ENCODE measurements at places on chromosomes 5 and 9.

DNA sequence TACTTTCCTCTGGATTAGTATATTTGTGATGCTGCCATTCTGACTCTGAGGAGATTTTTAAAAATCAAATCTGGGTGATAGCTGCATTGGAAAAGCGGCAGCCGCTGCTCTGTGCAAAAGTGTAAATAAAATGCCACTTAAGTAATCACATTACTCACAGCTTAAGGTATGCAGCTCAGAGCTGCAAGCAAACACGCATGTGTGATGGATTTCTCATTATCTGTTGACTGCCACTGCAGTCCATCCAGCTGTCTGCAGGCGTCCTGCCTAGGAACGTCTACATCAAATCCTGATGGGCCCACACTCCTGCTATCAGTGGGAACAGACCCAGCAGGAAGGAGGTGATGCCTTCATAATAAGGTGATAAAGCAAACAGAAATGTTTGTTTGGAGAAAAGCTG is 216.9 kb downstream of the SPOCK1 start:
- H3K36me3 ChIP-seq, result no peaks in the 10 kb centered on the region
- no peaks in the 10 kb centered on the region for H3K4me1 ChIP-seq
- H3K27ac ChIP-seq, result no peak overlapping the region
- H3K4me3 ChIP-seq, result no peak overlapping the region
- DNase-seq, result no peak

DNA sequence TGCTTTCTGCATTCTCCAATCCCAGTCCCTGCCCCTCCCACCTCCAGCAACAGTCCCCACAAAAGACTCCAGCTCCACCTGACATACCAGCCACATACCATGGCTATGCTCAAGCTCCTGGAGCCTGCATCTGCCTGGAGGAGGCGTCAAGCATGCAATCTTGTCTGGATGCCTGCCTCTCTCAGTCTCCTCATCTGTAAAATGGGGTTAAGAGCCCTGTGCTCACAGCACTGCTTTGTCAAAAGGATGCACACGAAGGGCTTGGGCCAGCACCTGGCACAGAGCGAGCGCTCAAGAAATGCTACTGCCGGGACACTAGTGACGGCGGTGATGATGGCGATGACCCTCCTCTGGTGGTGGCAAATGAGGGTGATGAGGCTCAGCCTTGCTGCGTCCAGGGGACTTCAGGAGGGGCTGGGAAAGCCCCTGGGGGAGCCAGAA is 202.9 kb upstream of the IER5L start:
- H3K27me3 ChIP-seq, result no peaks in the 10 kb centered on the region
- peaks cover 17% of the 10 kb centered on the region for H3K4me1 ChIP-seq
- no peak overlapping the region for H3K4me3 ChIP-seq

- no peaks in the 10 kb centered on the region for H3K4me1 ChIP-seq
- H3K4me3 ChIP-seq, result no peak overlapping the region
- H3K27ac ChIP-seq, result no peak overlapping the region
- no peaks in the 10 kb centered on the region for H3K36me3 ChIP-seq
- no peaks in the 10 kb centered on the region for H3K27me3 ChIP-seq
- peak; percentile 18 for DNase-seq
These were observed 242.5 kb downstream of the PBX3 start for GRCh38 chr9:125989524-125990180.

GRCh38 chr5:18023986-18024385 is 389.7 kb downstream of the TAF11L14 start:
- H3K4me3 ChIP-seq, result no peak overlapping the region
- no peak for DNase-seq
- H3K36me3 ChIP-seq, result no peaks in the 10 kb centered on the region
- no peaks in the 10 kb centered on the region for H3K27me3 ChIP-seq
- no peaks in the 10 kb centered on the region for H3K4me1 ChIP-seq
- H3K27ac ChIP-seq, result no peak overlapping the region

DNA sequence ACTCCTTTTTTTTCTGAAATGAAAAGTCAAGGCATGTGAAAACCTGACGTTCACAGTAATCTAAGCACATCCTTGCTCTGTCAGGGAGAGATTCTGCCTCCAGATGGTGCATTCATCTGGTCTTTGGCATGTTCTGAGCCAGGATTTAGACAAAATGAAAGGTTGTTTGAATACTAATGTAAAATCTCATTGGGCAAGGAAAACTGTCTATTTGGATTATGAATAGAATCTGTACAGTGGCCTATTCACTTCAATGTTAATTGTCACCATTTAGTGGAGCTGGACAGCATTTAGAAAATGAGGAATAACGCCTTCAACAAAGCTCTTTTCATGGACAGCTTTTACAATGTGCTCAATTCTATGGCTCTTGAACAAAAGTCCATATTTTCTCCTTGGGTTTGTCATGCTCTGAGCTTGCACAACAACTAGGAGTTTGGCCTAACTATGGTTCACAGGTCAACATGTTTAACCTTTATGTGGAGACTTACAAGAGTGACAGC is 28.9 kb downstream of the ARHGEF28 start:
- H3K4me3 ChIP-seq, result no peak overlapping the region
- no peak for DNase-seq
- no peaks in the 10 kb centered on the region for H3K36me3 ChIP-seq
- H3K4me1 ChIP-seq, result no peaks in the 10 kb centered on the region
- H3K27me3 ChIP-seq, result no peaks in the 10 kb centered on the region
- H3K27ac ChIP-seq, result no peak overlapping the region

GRCh38 chr9:103949096-103949495 is 145.0 kb upstream of the SMC2 start:
- H3K27ac ChIP-seq, result no peak overlapping the region
- H3K4me3 ChIP-seq, result no peak overlapping the region
- no peaks in the 10 kb centered on the region for H3K36me3 ChIP-seq
- H3K4me1 ChIP-seq, result no peaks in the 10 kb centered on the region

DNA sequence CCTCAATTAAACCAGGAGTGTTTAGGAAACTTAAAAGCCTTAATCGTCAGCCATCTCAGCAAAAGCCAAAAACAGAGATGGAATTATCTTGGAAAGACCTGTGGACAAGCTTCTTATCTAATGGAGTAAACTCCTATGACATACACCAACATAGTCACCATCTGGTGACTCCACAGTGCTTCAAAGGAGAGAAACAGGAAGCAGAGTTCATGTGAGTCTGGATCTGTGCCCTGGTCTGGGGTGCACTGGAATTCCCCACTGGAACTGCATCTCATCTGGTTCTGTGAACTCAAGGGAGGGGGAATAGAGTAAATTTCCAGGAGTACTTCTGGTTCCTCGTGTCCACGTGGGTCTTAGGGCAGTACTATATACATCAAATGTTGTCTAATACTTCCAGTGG is 36.3 kb upstream of the KCNN2 start:
- peak; percentile 22 for DNase-seq
- no peaks in the 10 kb centered on the region for H3K27me3 ChIP-seq
- H3K36me3 ChIP-seq, result no peaks in the 10 kb centered on the region
- H3K4me3 ChIP-seq, result no peak overlapping the region
- H3K4me1 ChIP-seq, result no peaks in the 10 kb centered on the region

- H3K27me3 ChIP-seq, result no peaks in the 10 kb centered on the region
- H3K4me1 ChIP-seq, result peaks cover 18% of the 10 kb centered on the region
These were observed 69.4 kb upstream of the LHFPL2 start for GRCh38 chr5:78717674-78718584.

- no peak overlapping the region for H3K4me3 ChIP-seq
- H3K27ac ChIP-seq, result peak overlapping the region; percentile 73
- peak; percentile 73 for DNase-seq
- H3K36me3 ChIP-seq, result peaks cover 1% of the 10 kb centered on the region
These were observed 14.8 kb downstream of the NDST1 start for GRCh38 chr5:150522504-150523414.

GRCh38 chr5:134656690-134657089 is 8.1 kb downstream of the SEC24A start:
- H3K4me3 ChIP-seq, result no peak overlapping the region
- H3K27me3 ChIP-seq, result no peaks in the 10 kb centered on the region
- H3K27ac ChIP-seq, result no peak overlapping the region

GRCh38 chr5:179680780-179681401 is at the start of gene CBY3:
TSS of gene CBY3 (minus strand) at chr5:179681034. CDS start at chr5:179680918, 116 bp downstream.
- DNase-seq, result no peak
- H3K4me3 ChIP-seq, result no peak within 1 kb of the TSS
- no peak within 1 kb of the TSS for H3K27ac ChIP-seq

DNA sequence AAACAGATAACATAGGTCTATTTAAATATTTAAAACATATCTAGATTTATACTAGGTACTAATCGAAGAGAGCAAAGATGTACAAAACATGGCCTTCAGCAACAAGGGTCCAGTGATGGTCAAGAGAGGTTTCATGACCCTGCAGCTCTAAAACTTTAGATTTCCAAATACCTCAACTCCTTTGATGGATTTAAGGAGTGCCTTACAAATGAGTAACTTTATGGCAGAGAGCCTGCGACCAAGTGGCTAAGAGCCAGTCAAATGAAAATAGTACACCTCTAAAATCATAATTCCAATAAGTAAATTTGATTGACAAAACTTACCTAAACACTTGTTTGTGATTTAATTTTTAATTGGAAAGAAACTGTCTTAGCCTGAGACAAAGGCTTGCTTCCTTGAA is 4.7 kb upstream of the SH3RF2 start:
- H3K27ac ChIP-seq, result no peak overlapping the region
- H3K4me1 ChIP-seq, result no peaks in the 10 kb centered on the region
- no peaks in the 10 kb centered on the region for H3K27me3 ChIP-seq
- H3K36me3 ChIP-seq, result no peaks in the 10 kb centered on the region
- H3K4me3 ChIP-seq, result no peak overlapping the region

DNA sequence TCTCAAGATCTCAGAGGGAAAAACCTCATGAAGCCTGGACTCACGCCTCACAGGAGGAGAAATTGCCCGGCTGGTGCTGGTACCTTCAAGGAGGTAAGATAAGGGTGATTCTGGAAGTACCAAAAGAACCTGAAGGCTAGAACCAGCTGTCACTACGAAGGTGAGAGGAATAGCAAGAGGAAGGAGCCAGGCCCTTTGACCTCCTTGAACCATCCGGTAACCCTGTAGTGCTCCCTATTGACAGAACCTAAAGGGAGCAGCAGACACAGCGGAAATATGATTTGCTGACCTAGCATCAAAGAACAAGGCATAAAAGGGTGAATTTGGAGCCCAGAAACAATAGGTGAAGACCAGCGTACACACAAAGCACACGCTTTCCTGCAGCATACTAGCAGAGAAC is 92.2 kb downstream of the DOCK8 start:
- H3K27ac ChIP-seq, result no peak overlapping the region
- H3K36me3 ChIP-seq, result no peaks in the 10 kb centered on the region
- H3K4me3 ChIP-seq, result no peak overlapping the region
- no peaks in the 10 kb centered on the region for H3K27me3 ChIP-seq
- DNase-seq, result no peak

- no peaks in the 10 kb centered on the region for H3K27me3 ChIP-seq
- peak overlapping the region; percentile 100 for H3K27ac ChIP-seq
- H3K4me1 ChIP-seq, result peaks cover 36% of the 10 kb centered on the region
- peak; percentile 39 for DNase-seq
- peaks cover 27% of the 10 kb centered on the region for H3K36me3 ChIP-seq
- peak overlapping the region; percentile 64 for H3K4me3 ChIP-seq
These were observed 1.2 kb downstream of the DUSP1 start for GRCh38 chr5:172769616-172770373.

DNA sequence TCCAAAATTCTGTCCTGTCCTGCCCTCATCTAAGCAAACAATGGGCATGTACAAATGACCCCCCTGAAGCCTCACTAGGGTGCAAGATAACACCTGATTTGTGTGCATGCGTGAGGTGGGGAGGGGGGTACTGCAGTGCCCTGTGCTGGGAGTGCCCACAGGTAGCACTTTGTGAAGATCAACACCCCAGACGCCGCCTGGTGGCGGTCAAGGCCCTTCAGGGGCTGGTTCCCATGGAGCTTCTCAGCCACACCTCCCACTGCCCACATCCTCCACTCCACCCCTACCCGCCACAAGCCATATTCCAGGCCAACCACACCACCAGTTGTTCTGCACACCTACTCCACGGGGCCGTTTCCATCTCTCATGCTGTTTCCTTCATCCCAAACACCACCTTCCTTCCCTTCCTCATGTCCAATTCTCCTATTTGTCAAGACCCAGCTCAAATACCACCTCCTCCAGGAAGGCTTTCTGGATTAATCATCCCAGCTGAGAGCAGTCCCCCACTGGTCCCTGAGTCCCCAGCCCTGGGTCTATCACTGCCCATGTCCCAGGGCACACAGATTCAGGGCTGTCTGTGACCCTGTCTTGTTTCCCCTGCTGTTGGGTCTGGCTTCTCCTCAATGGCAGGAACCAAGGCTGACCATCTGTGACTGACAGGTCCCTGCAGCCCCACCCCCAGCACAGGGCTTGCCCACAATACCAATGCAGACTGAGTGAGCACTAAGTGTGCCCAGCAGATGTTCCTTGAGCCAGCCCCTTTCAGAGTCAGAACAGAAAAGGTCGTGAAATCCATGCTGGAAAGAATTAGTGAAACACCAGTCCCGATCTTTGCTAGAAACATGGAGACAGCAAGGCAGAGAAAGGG is 178.4 kb downstream of the PAX5 start:
- no peaks in the 10 kb centered on the region for H3K36me3 ChIP-seq
- H3K27me3 ChIP-seq, result no peaks in the 10 kb centered on the region
- H3K4me1 ChIP-seq, result no peaks in the 10 kb centered on the region
- DNase-seq, result no peak

DNA sequence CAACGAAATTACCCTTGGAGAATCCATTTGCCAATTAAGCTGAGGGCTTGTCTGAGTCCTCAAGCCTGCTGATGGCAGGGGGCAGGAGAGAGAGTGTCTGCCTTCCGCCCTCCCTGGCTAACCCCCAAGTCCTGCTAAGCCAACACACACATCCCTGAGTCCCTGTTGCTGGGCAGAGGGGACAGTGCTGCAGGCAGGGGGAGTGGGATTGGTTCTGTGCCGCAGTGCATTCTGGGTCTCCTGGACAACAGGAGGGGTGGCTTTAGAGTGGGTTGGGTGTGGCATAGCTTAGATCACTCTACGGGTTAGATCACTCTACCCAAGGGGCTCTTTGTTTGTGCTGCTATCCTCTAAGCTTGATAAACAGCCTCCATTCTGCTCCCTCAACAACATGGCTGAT is 427.7 kb downstream of the CDK5RAP2 start:
- no peaks in the 10 kb centered on the region for H3K4me1 ChIP-seq
- H3K27me3 ChIP-seq, result no peaks in the 10 kb centered on the region
- DNase-seq, result no peak
- no peak overlapping the region for H3K27ac ChIP-seq

DNA sequence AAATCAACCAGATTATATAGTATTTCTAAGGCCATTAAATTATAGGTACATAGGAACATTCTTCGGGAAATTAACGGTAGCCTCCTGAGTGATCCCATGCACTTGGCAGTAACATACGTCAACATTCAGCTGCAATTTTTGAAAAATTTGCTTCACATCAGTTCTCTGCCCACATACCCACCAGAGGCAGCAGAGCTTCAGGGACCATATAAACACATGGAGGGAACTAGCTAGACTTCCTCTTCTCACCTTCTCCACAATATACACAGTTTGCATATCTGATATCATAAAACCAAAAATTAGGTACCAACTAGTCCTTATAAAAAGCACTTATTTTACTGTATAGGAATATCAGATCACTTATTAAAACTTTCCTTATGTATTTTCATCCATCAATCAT is 4.8 kb downstream of the PSIP1 start:
- no peaks in the 10 kb centered on the region for H3K27me3 ChIP-seq
- H3K4me3 ChIP-seq, result no peak overlapping the region
- peaks cover 15% of the 10 kb centered on the region for H3K4me1 ChIP-seq
- no peak overlapping the region for H3K27ac ChIP-seq
- H3K36me3 ChIP-seq, result no peaks in the 10 kb centered on the region

Measured in upper lobe of left lung (tissue), 6 donors.